ENCODE measurements at places on chromosomes 7 and 10.

DNA sequence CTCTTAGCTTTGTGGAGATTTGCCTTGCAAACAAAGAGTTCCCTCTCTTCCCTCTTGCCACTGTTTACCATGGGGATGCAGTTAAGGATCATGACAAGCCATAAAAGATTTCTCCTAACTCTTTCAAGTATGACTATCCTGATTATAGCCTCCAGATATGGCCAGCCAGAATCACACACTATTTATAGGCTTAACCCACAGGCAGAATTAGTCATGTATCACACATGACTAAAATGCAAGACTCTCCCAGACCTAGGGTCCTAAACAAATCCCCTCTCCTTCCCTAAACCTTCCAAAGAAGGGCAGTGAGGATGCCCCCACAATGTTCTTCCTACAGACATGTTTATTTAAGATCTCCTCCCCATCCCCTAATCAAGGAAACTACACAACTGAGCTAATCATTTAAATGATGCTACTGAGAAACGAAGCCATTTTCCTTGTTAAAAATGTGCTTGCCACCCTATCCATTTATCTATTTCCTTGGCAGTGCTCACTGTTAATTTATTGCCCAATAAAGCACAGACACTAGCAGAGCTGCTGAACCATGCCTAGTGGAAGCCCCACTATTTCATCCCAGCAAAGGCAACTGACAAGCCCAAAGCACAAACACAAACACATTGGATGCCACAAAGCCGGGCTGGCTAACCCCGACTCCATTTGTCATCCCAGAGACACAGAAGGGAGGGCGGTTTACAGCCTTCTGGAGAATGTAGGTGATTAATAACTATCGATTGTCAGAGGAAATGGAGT lies 363.4 kb downstream of the KCNMA1 start:
- no peak for ATAC-seq

GRCh38 chr10:127990846-127991542 lies 84.1 kb downstream of the PTPRE start:
- ATAC-seq, result peak; percentile 73

DNA sequence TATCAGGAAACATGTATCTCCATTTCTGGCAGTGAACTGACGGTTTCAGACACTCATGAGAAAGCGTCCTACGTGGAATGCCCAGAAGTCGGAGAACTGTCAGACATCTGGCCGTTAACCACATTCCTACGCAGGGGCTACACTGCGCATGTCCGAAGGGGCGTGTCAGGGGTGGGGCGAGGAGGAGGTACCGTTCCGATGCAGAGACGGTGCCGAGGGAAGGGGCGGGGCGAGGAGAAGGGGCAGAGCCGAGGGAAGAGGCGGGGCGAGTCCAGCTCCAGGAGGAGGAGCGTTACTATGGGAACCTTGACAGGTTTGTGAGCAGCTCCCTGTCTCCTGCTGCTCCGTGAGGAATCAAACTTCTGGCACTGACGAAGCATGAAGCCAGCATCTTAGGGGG lies 366.9 kb upstream of the NUPR2 start:
- no peak for ATAC-seq

DNA sequence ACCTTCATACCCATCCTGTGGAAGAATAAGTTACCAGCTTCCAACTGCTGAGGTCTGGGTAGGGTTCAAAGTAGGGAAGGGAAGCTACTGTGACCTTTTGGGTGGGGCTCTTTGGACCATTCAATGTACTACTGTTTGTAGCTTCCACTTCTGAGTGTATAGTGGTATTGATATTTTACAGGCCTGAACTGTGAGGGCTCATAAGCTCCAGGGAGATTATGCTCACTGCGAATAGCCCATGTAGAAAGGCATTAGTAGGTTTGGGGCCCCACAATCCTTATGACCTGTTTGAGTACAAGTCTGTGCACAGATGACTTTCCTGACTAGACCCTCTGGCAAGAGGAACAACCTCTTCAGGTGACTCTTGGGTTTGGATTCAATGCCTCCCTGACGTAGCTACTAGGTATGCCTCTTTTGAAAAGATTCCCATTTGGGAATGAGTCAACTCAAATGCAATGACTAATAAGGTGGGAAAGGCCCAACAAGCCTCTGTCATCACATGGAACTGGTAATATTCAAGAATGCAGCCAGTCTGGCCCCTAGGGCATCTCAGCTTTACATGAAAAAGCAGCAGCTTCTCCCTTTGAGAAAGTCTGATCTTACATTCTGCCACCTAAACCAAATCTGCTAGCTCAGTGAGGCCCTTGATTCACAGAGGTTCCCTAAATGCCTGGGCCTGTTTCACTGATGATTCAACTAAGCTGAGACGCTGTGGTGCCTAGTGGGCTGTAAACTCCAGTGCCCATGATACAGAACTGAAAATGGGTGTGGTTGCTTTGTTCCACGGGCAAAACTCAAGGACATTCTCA lies 79.8 kb downstream of the ABI1 start:
- ATAC-seq, result peak; percentile 49

GRCh38 chr10:116268976-116269375 lies 4.0 kb downstream of the GFRA1 start:
- no peak for ATAC-seq

DNA sequence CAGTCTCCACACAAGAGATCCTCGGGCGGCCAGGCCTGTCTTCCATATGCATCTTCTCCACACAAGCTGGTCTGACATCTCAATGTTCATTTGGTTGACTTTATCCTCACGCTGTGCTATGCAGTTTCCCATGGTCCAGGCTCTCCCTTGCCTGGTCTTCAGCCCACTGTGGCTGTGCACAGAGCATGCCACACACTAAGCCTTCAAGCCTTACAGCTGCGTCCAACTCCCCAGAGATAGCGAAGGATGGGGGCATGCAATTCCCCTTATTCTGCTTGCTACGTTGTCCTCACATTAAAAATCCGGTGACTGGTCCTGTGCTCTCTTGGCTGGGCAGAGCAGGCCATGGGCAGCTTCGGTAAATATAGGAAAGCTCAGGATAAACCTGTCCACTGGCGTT lies 188.7 kb upstream of the TCERG1L start:
- no peak for ATAC-seq

DNA sequence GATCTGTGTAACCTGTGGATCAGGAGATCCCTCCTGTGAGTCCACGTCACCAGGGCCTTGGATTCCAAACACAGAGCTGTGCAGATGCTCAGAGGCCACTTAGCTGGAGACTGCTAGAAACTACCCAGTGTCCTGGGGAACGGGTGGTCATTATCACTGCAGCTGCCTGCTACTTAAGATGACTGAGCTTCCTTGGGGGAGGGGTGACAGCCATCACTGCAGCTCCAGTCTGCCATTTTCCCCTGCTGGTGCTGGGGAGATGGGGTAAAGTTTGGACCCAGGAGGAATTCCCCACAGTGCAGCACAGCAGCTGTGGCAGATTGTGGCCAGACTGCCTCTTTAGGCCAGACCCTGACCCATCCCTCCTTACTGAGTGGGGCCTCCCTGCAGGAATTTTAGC lies 78.8 kb upstream of the VOPP1 start:
- ATAC-seq, result no peak

GRCh38 chr7:1283941-1284742 lies 51.5 kb downstream of the UNCX start:
- ATAC-seq, result no peak

- no peak for ATAC-seq
Observed at GRCh38 chr10:11057448-11057847, 39.8 kb downstream of the CELF2 start.

DNA sequence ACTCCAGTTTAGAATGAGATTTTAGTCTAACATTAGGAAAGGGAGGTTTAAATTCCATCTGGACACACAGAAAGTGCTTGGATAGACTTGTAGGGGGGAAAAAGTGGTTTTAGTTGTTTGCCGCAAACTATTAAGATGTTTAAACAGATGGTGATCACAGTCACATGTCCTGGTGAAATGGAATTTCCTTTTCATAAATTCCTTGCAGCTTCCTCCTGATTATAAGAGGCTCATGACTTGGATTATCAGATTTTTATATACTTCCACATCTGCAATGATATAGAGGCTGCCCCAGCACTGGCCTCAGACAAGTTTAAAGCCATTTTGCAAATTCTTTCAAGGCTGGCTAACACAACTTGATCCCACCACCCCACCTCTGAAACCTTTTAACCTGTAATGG lies 106.4 kb upstream of the ARMC3 start:
- no peak for ATAC-seq

DNA sequence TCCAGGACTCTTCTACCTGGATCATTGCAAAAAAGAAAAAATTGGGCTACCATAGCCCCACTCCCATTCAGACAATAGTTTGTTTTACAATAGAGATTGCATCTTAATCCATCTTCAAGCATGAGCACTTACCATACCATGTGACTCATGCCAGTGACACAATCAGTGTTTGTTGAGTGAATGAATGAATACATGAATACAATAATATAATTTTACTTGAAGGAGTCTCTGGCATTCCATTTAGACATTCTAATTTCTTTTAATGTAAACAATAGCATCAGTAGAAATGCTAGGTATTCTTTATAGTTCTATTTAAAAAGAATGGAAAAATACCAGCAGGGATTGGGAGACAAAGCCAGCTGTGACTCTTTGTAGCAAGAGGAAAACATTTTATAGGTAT lies 141.6 kb upstream of the AKR1E2 start:
- ATAC-seq, result no peak

- ATAC-seq, result peak; percentile 21
Observed at GRCh38 chr10:13834581-13835286, 248.0 kb downstream of the PRPF18 start.

All from gastroesophageal sphincter (tissue), 4 donors.